GM23248 (cell line): ENCODE measurements at places on chromosomes 12 and 14.

- no peaks in the 10 kb centered on the region for H3K36me3 ChIP-seq
- DNase-seq, result no peak
- H3K27me3 ChIP-seq, result no peaks in the 10 kb centered on the region
- H3K4me3 ChIP-seq, result peak overlapping the region; percentile 91
Measured at GRCh38 chr14:50232276-50232642, 881 bp upstream of the SOS2 start.

DNA sequence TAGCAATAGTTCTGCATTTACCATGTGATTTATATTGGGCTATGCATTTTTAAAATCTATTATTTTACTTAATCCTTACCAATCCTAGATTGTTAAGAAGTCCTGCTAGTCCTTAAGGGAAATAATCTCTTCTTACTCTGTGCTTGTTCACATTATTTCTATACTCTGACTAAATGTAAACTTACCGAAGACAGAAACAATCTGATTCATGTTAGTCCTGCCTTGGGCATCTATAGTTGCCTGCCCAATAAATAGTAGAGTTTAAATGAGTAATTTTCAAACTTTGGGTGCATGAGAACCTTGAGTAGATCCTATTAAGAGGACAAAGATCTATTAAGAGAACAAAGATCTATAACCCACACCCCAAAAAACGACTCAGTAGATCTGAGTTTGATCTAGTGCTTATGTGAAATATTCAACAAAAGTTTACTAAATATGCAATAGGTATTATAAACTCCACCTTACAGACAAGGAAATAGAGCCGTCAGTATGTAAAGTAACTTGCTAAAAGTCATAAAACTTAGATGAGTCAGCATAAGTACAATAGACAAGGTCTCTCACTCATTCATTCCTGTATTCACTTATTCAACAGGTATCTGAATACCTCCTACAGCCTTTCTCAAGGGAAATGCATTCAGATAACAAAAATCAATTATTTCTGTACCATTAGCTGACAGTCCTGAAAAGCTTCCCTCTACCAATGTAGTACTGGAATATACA is 127.6 kb downstream of the PAWR start:
- no peak overlapping the region for H3K4me3 ChIP-seq
- peaks cover 4% of the 10 kb centered on the region; the same call in 1 of the 2 replicates for H3K4me1 ChIP-seq
- no peaks in the 10 kb centered on the region for H3K27me3 ChIP-seq
- no peak overlapping the region for H3K27ac ChIP-seq
- peak; percentile 5 for DNase-seq
- H3K36me3 ChIP-seq, result peaks cover 30% of the 10 kb centered on the region

GRCh38 chr12:79871621-79872020 is 63.3 kb downstream of the PPP1R12A start:
- H3K27me3 ChIP-seq, result no peaks in the 10 kb centered on the region
- DNase-seq, result no peak
- H3K4me3 ChIP-seq, result no peak overlapping the region
- H3K36me3 ChIP-seq, result peaks cover 54% of the 10 kb centered on the region

DNA sequence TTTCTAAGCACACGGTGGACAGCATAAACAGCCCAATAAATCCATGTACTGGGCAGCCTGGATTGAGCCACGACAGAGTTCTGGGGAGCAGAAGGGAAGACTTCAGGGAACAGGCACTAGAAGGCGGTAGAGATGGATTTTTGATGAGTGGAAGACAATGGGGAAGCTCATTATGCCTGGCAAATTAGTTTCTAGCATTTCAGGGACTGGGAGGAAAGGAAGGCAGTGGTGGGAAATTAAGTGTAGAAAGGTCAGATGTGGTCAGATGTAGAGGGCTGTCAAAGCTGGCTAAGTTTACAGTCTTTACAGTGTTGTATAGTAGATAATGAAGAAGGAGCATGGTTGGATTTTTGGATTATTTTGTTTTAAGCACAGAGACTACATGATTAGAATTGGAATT is 9.2 kb downstream of the EGLN3 start:
- H3K4me3 ChIP-seq, result no peak overlapping the region
- DNase-seq, result no peak
- 0 out of 2 replicates have a peak, but pooled peaks cover 4% of the 10 kb centered on the region for H3K4me1 ChIP-seq
- no peak overlapping the region for H3K27ac ChIP-seq
- H3K27me3 ChIP-seq, result peaks cover 10% of the 10 kb centered on the region; the same call in 1 of the 2 replicates
- H3K36me3 ChIP-seq, result no peaks in the 10 kb centered on the region

GRCh38 chr14:90049390-90049789 is 12.4 kb upstream of the KCNK13 start:
- no peak overlapping the region for H3K27ac ChIP-seq
- H3K36me3 ChIP-seq, result no peaks in the 10 kb centered on the region
- no peak for DNase-seq
- H3K4me1 ChIP-seq, result peaks cover 11% of the 10 kb centered on the region

- H3K27me3 ChIP-seq, result no peaks in the 10 kb centered on the region
- DNase-seq, result no peak
- no peaks in the 10 kb centered on the region for H3K4me1 ChIP-seq
- no peak overlapping the region for H3K4me3 ChIP-seq
Measured at GRCh38 chr14:105378199-105378598, 20.1 kb upstream of the TEX22 start.

- H3K27me3 ChIP-seq, result 0 out of 2 replicates have a peak, but pooled peaks cover 3% of the 10 kb centered on the region
- H3K27ac ChIP-seq, result no peak overlapping the region
- H3K36me3 ChIP-seq, result no peaks in the 10 kb centered on the region
- H3K4me3 ChIP-seq, result no peak overlapping the region
- DNase-seq, result no peak
Measured at GRCh38 chr12:64889434-64890216, 65.2 kb downstream of the TBC1D30 start.

DNA sequence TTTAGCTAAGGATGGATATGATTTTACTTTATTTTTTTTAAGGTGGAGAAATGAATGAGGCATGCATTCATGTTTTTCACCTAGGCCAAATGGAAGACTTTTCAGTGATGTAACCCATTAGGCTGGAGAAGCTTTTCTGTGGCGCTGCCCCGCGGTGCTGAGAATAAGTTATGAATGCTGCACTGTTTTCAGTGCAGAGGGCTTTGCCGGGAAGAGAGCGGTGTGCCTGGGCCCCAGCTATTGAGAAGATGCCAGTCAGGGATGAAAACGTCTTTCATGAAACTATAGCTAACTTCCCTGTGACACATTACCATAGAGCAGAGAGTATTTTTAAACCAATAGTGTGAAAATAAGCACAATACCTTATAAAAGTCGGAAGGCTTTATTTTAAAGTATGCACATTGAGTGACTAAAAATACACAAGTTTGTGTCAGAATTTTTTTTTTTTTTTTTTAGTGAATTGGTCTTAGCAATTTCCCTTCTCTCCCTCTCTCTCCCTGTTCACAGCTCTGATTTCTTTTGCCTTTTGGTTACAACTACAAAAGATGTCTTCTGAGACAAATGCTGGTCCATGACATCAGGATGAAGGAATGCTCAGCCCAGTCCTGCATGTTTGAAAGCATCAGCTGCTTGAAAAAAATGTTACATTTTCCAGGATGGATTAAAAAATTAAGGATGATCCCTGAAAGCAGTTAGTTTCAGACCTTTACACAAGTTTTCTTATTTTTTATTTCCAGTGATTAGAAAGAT is 48.3 kb downstream of the NPAS3 start:
- peak; percentile 52 for DNase-seq
- H3K36me3 ChIP-seq, result no peaks in the 10 kb centered on the region
- no peak overlapping the region for H3K27ac ChIP-seq
- no peaks in the 10 kb centered on the region for H3K27me3 ChIP-seq
- no peak overlapping the region for H3K4me3 ChIP-seq

DNA sequence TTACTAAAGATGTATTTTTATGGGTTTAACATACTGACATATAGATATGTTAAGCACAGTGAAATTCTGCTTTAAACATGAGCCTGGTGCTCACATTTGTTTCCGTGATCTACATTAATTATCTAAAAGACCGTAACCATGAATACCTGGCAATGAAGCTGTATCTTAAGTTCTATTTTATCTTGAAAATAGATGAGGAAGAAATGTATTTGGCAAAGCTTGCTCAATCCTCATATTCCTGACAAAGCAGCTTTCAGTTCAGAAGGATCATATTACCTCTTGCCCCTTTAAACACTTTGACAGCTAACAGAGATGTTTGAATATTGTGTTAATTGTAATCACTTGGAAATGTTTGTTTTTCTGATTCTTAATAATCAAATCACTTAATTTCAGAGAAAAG is 9.8 kb downstream of the EPYC start:
- H3K27me3 ChIP-seq, result no peaks in the 10 kb centered on the region
- H3K4me3 ChIP-seq, result no peak overlapping the region
- no peaks in the 10 kb centered on the region for H3K36me3 ChIP-seq
- H3K4me1 ChIP-seq, result no peaks in the 10 kb centered on the region
- no peak for DNase-seq

DNA sequence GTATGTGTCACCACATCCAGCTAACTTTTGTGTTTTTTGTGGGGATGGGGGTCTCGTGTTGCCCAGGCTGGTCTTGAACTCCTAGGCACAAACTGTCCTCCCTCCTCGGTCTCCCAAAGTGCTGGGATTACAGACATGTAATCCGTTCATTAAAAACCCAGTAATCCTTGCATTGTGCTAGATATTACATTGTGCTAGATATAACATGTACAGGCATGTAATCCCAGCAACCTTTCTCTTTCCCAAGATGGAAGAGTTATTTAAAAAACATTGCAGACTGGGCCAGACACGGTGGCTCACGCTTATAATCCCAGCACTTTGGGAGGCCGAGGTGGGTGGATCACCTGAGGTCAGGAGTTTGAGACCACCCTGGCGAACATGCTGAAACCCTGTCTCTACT is 19.7 kb downstream of the ELK3 start:
- no peak overlapping the region for H3K4me3 ChIP-seq
- no peaks in the 10 kb centered on the region for H3K36me3 ChIP-seq
- H3K27ac ChIP-seq, result no peak overlapping the region
- H3K27me3 ChIP-seq, result no peaks in the 10 kb centered on the region
- H3K4me1 ChIP-seq, result peaks cover 21% of the 10 kb centered on the region

GRCh38 chr12:124699909-124700308 is 132.5 kb upstream of the NCOR2 start:
- no peak overlapping the region for H3K27ac ChIP-seq
- no peaks in the 10 kb centered on the region for H3K36me3 ChIP-seq
- H3K4me3 ChIP-seq, result no peak overlapping the region
- H3K4me1 ChIP-seq, result peaks cover 26% of the 10 kb centered on the region
- no peak for DNase-seq
- H3K27me3 ChIP-seq, result no peaks in the 10 kb centered on the region

DNA sequence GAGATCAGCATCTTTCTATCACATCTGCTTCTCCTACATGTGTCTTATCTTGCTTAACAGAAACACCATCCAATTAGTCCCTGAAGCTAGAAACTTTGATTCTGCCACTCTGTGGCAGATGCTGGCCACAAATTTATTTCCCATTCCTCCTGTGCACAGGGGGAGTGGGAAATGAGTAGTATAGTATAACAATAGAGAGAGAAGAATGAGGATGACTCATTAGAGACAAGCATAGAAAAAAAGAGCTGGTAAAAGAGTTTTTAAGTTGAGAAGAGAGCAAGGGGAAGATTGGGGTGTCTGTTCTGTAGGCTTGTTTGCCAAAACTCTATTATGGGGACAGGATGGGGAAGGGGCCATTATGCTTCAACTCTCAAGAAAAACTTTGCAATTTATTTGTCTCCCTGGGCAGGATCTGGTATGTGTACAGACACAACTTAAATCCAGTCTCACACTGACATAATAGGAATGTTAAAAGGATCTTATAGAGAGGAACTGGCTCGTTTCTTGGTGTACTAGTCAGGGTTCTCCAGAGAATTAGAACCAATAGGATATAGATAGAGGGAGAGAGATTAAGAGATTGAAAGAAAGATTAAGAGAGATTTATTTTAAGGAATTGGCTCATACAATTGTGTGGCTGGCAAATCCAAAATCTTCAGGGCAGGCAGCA is 142.6 kb upstream of the CPSF6 start:
- H3K27me3 ChIP-seq, result peaks cover 28% of the 10 kb centered on the region
- H3K27ac ChIP-seq, result no peak overlapping the region
- no peak overlapping the region for H3K4me3 ChIP-seq

- no peaks in the 10 kb centered on the region for H3K27me3 ChIP-seq
- H3K4me3 ChIP-seq, result no peak overlapping the region
- peak overlapping the region; percentile 96 for H3K27ac ChIP-seq
- peaks cover 67% of the 10 kb centered on the region for H3K4me1 ChIP-seq
- no peaks in the 10 kb centered on the region for H3K36me3 ChIP-seq
- peak; percentile 90 for DNase-seq
Measured at GRCh38 chr12:46549527-46550265, 177.1 kb upstream of the SLC38A2 start.

DNA sequence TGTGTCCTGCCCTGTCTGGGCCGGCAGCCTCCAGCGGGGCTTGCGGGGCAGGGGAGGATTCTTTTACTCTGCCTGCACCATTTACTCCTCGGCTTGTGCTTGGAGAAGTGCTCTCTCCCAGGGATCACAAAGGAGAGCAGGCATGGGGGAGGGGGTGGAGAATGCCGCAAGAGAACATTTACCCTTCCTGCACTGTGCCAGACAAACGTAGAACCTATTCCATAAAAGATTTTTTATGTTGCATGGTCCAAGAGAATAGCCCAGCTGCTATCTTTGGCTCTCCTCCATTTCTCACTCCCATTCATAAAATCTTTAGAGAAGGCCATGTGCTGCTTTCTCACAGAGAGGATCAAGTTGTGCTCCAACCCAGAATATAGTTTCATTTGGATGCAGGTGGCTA is 159.4 kb downstream of the SPTSSA start:
- no peak for DNase-seq
- no peaks in the 10 kb centered on the region for H3K4me1 ChIP-seq
- no peak overlapping the region for H3K4me3 ChIP-seq
- H3K36me3 ChIP-seq, result no peaks in the 10 kb centered on the region

- no peak overlapping the region for H3K27ac ChIP-seq
- H3K27me3 ChIP-seq, result peaks cover 16% of the 10 kb centered on the region; the same call in 1 of the 2 replicates
- no peaks in the 10 kb centered on the region for H3K36me3 ChIP-seq
Measured at GRCh38 chr12:5034603-5035002, 9.1 kb upstream of the KCNA5 start.

GRCh38 chr12:55696796-55697462 is 10.8 kb downstream of the ITGA7 start:
- no peak for DNase-seq
- no peaks in the 10 kb centered on the region for H3K27me3 ChIP-seq
- H3K27ac ChIP-seq, result no peak overlapping the region

DNA sequence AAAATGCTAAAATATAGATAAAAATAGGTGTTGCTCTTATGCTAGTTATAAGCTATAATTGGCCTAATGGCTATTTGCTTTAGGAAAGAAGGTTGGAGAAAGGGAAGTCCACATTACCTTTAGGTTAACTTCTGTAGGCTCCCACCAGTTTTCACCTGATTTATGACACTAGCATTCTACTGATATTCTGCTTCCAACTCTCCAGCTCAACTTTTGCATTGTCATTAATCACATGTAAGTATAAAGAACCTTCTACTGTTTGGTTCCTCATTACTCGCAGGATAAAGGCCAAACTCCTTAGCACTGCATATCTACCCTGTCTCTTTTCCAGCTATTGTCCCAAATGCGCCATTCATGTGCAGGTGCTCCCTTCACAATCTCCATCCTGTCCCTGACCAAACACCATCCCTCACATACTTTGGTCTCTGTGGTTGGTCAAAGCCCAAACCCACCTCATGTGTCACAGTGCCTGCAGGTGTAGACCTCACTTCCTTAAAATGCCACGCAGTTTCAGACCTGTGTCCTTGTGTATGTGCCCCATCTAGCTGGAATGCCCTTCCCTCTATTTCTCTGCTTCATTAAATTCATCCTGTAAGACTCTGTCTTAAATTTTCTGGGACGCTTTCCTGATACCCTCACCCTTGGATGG is 3.3 kb downstream of the DDHD1 start:
- DNase-seq, result no peak
- no peaks in the 10 kb centered on the region for H3K36me3 ChIP-seq
